NCI-H1417 treated with DMSO at 0.1 percent for 48 hours (cell line): ENCODE measurements at places on chromosomes 5 and 9.

- no peak for DNase-seq
Observed at GRCh38 chr5:1652873-1653697, 129.3 kb upstream of the LPCAT1 start.

- no peak for DNase-seq
Observed at GRCh38 chr5:83048277-83048676, 28.9 kb downstream of the TMEM167A start.

- no peak for DNase-seq
Observed at GRCh38 chr5:89733772-89734171, 675.8 kb downstream of the CETN3 start.

DNA sequence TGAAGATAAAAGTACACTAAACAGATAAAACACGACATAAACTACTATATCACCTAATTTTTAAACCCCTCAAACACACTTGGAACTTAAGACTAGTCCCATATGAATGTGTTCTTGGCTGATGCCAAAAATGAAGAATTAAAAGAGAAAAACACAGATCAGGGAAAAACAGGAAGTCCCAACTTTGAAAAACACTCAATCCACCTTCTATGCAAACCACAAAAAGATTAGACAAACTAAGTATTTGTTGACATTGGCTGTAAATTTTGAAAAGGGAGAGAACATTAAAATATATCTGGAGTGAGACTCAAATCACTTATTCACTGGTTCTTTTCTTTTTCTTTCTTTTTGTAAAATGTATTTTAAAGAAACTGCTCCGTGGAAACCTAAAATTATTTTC lies 81.4 kb downstream of the ANKH start:
- no peak for DNase-seq

DNA sequence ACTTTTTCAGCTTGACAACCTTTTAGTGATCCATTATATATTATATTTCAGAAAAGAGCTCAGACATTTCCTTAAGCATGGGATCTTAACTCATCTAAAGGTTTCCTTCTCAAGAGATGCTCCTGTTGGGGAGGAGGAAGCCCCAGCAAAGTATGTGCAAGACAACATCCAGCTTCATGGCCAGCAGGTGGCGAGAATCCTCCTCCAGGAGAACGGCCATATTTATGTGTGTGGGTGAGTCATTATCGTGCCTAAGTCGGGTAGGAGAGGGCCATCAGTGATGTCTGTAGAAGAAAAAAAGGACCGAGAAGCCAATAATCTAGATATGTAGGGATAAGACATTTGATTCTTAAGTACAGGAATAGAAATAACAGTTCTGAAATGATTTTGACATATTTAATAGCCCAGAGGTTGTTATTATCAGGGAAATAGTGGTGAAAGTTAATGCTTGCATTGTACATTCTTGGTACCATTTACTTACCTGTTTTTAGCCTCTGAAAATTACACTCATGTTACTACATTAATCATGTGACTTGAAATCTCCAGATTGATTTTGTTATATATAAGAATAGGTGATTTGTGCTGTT lies 28.2 kb downstream of the MTRR start:
- DNase-seq, result no peak

DNA sequence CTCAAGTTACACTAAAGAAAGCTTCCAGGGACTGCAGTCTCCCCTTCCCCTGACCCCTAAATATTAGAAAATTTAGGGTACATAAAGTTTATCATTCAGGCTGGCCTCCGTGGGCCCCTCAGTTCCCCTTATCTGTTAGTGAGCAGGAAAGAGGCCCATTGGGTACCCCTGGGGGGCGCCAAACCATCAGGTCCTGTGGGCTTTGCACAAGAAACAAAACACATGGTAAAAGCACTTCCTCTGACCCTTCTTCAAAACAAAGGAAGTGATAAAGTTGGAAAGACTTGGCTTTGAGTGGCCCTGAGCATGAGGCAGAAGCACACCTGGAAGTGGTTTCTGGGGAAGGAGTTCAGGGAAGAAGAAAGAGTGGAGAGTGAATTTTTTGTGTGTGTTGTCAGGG lies 213.0 kb downstream of the SMARCA2 start:
- DNase-seq, result no peak

DNA sequence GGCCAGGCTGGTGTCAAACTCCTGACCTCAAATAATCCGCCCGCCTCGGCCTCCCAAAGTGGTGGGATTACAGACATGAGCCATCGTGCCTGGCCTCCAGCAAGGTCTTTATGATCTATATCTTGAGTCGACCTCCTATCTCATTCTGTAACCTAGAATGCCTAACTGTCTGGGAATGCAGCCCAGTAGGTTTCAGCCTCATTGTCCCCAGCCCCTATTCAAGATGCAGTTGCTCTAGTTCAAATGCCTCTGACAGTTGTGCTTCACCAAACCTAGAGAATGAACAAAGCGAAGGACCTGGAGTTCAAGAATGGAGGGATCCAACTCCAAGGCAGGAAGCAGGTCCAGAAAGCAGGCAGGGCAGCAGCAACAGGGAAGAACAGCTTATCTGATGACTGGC lies 30.8 kb downstream of the GLRX start:
- no peak for DNase-seq

DNA sequence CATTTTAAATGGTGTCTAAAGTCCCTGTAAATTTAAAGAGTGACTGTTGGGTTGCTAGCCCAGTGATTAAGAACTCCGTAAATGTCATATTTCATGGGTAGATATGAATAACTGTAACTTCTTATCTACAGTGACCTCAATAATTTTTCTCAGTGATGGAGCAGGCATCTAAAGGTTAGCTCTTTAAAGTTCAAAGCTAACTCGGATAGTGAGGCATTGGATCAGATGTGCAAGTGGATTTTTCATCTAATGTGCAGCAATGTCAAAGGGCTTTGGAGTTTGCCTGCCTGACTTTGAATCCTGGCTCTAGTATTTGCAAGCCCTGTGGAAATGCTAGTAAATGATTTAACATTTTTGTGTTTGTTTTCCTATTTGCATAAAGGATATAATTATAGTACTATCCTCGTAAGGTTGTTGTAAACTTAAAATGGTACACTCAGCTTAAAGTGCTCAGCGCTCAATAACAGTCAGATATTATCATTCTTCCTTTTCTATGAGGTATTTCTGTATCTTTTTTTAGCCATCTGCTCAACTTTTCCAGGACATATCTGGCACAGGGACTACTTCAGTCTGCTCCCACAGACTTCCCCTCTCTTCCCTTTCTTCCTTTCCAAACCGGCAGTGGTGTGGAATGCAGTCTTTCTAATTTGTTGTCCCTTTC lies 163.7 kb upstream of the ELL2 start:
- DNase-seq, result no peak

GRCh38 chr5:110203661-110204060 lies 513.9 kb downstream of the MAN2A1 start:
- no peak for DNase-seq

DNA sequence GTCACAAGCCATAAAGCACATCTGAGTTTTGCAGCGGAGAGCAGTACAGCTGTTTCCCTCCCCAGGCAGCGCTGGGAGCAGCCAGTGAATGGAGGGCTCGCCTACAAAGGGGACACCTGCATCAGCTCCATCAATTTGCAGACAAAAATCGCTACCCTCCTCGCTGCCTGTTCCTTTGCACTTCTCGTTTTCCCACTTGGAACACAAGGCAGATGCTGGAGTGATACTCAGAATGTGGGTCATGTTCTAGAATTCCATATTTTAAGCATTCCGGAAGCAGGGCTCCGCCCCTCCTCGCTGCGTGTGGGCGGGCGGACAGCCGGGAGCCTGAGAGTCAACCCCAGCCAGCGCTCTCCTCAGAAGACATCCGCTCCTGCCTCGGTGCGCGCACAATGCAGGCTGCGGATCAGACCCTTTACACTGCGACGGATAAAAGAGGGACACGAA lies 92.1 kb downstream of the LMNB1 start:
- peak; percentile 45 for DNase-seq

DNA sequence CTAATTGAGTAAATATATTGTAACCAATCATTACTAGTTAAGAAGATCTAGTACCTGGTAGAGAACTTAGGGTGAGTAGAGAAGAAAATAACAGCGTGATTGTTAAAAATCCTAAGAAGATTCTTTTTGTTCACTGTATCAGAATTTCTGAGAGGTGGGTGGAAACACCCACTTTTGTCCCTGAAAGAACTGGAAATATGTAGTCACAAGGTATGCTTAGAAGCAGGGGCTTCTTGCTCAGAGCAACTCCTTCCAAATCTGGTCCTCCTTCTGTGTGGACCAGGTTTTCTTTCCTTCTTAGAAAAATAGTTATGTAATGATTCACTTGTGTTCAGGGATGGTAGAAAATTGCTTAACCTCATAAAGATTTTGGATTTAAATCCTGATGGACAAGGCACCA lies 11.9 kb upstream of the TOMM5 start:
- no peak for DNase-seq

DNA sequence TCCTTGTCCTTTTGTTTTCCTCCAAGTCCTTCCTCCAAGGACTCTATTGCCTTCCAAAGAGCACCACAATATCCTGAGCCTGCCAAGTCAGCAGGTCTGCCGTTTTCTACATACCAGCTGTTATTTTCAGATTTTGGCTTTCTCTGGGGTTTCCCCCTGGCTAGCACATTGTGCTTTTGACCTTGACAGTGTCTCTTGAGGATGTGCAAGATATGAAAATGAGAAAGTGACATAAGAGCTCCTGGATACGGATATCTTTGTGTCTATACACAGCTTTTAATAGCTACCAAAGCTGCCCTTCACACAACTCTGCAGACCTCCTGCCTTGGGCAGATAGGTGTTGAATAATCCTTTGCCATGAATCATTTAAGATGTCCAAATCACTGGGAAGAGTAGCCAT lies 67.0 kb downstream of the HAPLN1 start:
- no peak for DNase-seq

DNA sequence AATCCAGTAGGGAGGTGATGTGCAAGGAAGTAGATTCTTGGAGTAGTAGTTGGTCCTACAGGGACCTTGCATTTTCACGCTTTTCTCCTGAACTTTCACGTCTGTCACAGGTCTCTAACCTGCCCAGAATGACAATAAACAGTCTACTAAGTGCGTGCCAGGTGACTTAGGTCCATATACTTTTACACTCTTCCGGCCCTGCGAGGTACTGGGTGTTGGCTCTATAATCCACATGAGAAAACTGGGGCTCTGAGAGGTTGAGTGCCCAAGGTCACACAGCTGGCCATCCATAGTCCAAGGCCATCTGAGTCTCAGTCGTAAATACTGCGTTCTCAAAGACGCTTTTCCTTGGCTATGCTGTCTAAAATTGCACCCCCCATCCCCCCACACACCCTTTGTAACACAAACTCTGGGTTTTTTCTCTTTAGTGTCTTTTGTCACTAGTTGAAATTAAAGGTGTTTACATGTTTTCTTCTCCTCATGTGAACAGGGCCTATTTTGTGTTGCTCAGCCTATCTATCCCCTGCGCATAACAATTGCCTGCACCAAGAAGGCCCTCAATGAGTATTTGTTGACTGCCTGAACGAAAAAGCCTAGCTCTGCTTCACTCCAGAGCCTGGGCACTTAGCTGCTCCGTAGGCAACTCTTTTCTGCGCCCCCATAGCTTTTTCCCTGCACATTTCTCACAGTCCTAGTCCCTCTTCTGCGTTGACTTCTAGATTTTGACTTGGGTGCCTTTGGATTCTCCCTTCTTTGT lies 943 bp downstream of the SFXN1 start:
- DNase-seq, result no peak

DNA sequence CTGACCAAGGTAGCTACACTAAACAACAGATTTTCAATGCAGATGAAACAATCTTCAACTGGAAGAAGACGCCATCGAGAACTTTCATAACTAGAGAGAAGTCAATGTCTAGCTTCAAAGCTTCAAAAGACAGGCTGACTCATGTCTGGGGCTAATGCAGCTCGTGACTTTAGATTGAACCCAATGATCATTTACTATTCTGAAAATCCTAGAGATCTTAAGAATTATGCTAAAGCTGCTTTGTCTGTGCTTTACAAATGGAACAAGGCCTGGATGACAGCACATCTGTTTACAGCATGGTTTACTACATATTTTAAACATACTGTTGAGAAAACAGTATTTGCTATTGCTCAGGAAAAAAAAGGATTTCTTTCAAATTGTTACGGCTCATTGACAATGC lies 54.9 kb downstream of the RICTOR start:
- no peak for DNase-seq

GRCh38 chr9:21267485-21268346 lies 27.9 kb upstream of the IFNA14 start:
- DNase-seq, result no peak

GRCh38 chr5:66958201-66958979 lies 238.2 kb downstream of the CD180 start:
- no peak for DNase-seq

DNA sequence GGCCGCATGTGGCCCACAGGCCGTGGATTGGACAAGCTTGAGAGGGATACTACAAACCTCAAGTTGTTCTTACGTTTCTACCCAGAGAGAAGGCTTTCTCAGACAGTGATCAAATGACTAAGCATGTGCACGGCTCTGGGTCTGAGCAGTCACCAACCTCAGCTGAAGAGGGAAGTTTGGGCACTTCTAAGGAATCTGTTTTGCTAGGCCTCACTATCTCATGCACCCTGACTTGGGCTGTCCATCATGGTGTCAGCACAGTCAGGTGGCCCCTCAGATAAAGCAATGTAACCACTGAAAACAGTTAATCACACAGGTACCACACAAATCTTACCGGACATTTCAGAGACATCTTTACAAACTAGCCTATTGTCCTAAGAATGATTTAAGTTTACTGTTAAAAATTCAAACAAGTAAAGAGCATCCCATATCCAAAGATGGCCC lies 24.6 kb downstream of the CSF2 start:
- no peak for DNase-seq

- no peak for DNase-seq
Observed at GRCh38 chr5:82597437-82597836, 319.3 kb upstream of the RPS23 start.

DNA sequence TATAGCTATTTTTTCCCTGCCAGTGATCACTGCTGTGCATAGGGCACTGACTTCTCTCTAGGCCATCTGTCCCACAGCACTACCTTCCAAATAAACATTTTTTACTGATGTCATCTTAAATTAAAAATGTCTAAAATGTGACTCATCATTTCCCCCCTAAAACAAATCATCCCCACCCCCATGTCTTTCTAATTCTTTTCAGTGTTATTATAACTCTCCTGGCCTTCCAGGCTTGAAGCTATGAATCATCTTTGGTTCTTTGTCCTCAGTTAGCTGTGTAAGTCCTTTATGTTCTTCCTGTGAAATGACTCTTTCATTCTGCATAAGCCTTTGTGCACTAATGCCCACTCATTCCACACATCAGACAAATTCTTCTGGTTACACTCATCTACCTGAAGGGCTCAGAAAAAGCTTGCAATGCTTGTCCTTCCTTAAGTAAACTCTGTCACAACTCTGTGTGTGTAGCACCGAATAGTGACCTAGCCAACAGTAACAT lies 78.1 kb downstream of the CFAP95 start:
- no peak for DNase-seq

- DNase-seq, result no peak
Observed at GRCh38 chr5:53123702-53124101, 14.1 kb upstream of the MOCS2 start.

DNA sequence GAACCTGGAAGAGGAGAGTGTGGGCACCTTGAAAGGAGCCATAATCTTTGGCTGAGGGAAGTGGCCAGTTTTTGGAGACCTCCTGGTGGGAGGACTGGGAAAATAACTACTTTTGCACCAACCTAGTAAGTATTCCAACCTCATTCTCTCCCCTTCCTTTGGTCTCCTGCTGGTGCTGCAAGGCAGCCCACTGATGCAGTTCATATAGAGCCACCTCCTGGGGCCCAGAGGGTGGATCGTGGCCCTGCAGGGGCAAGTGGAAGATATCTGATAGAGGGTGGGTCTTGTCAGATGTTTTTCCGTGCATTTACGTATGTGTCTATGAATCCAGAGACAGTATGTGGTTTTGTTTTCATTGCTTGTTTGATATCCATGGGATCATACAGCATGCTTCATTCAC lies 172.8 kb upstream of the PITX1 start:
- no peak for DNase-seq
